ENCODE measurements at places on chromosomes 13 and 19. TPM values are rescaled to one million over a fixed set of nuclear protein-coding genes. Genes with fewer than 3 reads are reported as not detected.

DNA sequence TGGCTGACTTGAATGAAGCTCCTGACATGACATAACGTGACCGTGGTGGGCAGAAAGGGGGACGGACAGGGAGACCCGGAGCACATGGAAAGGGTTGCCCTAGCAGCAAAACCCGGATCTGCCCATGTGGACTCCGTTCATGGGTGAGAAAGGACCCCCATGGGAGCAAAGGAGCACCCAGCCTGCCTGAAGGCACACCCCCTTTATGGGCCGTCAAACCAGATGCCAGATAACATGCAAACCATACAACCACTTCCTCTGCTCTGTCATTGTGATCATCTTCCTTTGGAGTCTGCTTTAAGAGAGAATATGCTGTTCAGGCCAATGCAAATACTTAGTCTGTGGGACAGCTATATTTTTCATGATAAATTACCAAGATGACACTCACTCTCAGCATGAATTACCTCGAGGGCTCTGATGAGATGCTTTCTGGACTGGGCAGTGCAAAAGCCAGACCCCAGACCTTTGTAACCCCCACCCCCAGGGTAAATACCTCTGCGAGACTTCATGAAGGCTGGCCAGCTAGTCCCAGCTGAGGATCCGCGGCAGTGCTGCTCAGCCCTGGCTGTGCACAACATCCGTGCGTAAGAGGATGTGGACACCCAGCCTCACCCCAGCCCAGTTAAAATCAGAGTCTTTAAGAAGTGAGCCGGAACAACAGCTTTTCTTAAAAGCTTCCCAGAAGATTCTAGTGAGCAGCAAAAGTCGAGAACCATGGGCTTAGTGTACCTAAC is 126.6 kb downstream of the USP12 start:
- no peak for DNase-seq

GRCh38 chr13:30726192-30726591 is 9.2 kb upstream of the ALOX5AP start:
- DNase-seq: no peak

DNA sequence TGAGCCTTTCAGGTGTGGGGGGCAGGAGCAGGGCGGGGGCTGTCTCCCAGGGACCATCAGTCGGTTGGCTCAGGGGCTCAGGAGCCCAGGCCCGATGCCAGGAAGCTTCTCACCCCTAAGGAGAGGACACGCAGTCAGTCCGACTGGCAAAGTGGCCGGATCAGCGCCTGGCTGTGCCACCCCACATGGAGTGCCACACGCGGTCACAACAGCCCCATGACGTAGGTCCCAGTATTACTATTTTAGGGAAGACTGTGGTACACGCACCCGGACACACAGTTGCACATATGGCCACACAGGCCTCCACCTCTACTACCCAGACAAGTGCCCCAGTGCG is 29.3 kb upstream of the GRTP1 start:
- DNase-seq: no peak

DNA sequence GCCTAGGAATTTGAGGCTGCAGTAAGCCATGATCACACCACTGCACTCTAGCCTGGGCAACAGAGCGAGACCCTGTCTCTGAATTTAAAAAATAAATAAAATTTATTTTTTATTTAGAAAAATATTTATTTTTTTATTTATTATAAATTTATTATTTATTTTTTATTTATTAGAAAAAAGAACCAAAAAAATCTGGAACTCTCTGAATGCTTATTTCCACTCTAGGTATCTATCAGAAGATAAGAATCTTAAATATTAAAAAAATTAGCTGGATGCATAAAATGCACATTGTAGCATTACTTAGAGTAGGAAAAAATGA is 82.8 kb downstream of the CDADC1 start:
- no peak for DNase-seq

ZNF177 gene
- total RNA-seq: 5.2 TPM

GRCh38 chr19:45407091-45407375 is 589 bp downstream of the POLR1G start:
- DNase-seq: no peak

PDE4C gene
- 3.9 TPM for total RNA-seq

NANOS3 gene
- not detected for total RNA-seq

DNA sequence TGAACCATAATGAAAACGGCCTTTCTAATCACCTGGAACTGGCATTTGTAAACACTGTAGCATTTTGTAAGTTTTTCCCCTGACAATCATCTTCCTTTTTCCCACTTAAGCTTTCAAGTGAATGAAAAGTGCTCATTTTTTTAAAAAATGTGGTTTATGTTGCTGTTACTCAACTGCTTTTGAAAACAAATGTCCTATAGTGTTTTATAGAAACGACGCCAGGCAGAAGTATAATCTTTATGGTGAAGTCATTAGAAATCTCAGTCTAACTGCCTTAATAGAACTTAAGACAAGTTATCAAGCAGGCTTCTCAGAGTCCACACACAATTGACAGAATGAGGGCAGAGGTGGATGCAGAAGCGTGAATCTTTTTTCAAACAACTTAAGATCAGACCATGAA is 442.3 kb downstream of the KLF12 start:
- DNase-seq: no peak

- DNase-seq: peak; percentile 22
These were observed 39.9 kb downstream of the DOCK9 start for GRCh38 chr13:98937911-98938381.

VWA8 gene
- total RNA-seq: 17.8 TPM

DNA sequence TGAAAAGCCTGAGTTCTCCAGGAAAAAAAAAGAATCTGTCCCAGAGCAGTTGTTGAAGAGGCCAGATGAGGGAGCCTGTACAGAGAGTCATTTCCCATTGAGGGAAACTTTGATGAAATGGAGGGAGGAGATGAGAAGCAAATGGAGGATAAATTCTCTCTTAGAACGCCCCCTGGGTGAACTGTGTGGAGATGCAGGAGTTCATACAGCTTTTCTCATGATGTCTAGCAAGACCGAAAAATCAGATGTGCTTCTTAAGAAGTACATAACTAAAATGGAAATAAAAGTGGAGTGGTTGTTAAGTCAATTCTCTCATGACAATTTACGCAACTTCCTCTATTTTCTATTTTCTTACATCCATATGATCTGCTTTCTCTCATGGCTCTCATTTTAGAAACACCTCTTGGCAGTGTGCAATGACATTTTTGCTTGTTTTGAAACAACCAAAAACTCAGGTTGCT is 1263.1 kb downstream of the PCDH9 start:
- DNase-seq: no peak

DNA sequence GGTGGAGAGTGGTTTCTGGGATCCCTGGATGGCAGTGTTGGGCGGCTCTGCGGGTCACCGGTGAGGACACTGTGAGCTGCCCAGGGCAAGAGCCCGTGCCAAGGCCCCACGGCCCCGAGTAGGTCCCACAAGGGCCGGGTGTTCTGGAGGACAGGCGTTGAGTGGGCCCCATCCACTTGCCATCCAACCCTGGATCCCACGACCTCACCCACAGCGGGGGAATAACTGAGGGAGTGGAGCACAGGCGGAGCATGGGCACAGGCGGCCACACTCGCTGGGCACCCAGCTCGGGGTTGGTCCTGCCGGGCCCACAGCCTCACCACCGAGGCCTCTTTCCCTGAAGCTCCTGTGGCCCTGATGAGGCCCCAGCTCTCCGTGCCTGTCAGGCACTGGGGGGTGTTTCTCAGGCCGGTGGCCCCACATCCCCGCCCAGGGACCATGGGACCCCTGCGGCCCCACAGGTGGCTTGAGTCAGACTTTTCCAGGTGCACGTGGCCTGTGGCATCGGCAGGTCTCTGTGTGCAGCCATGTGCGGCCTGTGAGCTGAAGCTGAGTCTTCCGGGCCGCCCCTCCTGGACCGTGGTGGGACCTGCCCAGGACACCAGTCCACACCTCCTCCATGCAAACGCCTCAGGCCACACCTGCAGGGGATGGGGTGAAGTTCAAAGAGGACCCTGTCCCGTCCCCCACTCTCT is 16.6 kb downstream of the TMEM255B start:
- peak; percentile 55 for DNase-seq

EHD2 gene
- 75.8 TPM for total RNA-seq

DNA sequence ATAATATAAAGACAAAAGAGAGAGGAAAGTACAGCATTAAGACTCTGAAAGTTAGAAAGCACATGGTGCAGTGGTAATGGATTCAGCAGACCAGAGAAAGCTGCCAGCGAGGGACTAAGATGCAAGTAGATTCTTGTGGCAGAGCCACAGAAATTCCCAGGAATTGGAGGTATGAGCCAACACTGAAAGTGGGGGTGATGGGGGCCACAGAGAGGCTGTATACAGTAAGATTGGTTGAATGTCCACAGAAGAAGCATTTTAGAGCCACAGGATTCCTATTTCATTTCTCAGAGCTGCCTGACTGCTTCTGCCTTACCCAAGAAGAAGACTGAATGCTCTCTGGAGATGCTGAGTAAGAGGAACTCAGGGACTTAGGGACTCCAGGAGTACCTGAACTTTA is 295.0 kb downstream of the LMO7 start:
- no peak for DNase-seq

DNA sequence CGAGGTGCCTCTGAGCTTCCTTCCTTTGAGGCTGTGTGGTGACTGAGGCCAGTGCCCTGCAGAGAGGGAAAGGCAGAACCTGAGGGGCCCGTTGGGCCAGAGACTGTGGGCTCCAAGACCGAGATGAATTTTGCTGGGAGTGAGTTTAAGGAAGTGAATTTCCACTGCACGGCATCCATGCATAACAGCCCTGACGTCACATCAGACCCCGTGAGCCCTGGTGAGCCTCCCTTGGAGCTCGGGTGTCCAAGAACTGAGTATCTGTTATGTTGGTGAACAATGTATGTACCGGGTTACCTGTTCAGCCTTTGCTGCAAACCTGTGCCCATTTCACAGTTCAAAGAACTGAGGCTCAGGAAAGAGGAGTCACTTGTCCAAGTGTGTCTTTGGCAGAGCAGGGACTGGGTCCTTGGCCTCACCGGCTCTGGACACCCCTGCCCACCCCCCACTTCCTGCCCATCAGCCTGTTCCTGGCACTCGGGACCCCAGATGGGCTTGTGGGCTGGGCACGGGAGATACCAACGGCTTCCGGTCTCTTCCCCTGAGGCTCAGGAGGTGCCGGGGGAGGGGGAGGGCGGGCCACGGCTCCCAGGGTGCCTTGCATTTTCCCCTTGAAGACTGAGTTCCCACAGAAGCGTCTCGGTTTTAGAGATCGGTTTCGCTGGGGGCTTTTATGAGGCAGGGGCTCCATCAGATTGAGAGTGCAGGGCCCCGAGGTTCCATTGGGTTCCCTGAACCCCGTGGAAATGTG is 33.7 kb downstream of the NFILZ start:
- DNase-seq: no peak

DNA sequence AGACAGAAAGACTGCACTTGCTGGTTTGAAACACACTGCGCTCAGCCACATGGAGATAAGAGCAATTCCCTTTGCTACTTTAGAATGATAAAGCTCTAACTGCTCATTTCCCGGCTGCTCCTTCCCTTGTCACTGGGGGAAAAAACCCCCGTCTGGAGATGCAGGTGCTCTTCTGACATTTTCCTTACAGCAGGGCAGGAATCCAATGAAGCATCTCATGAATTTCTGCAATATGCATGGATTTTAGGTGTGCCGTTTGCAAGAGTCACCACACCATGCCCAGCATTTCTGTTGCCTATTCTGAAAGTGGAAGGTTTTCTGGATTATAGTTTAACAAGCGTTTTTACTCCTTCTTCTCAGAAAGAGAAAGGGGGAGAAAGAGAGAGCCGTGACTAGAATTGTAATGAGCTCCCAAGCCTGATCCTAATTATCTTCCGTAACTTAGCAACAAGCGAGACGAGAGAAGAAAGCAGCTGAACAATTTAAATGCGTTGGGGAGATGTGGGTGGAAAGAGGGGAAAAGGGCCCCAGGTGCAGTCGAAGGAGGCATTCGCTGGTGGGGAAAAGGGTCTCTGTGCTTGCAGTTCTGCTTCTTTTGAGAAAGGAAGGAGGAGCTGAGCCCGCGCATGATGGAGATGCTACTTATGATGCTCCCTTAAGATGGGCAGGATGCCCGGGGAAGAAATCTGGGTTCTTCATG is 76.6 kb upstream of the SPATA13 start:
- no peak for DNase-seq

GRCh38 chr19:51592521-51592920 is 21.4 kb downstream of the ZNF175 start:
- DNase-seq: no peak

CRX gene
- not detected for total RNA-seq

RASAL3 gene
- total RNA-seq: 79.1 TPM

DNA sequence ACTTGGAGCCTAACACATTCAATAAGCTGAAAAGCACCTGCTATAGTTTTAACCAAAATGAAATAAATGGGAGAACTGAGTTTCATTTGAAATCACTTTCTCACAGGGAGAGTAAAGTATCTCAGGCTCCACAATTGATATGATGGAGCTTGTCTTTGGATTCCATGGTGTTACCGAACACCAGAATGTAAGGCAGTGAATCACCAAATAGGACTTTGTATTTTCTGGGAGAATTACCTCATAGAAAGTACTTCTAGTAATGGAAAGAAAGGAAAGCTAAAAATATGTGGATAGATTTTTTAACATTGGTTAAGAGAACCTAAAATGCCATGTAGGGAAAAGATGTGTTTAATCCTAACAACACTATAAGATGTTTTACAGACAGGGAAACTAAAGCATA is 123.6 kb downstream of the NALCN start:
- no peak for DNase-seq

IGFL3 gene
- total RNA-seq: not detected

ZNF681 gene
- total RNA-seq: 3.7 TPM

LGI4 gene
- 0.70 TPM for total RNA-seq

LRRC8E gene
- total RNA-seq: not detected

DNA sequence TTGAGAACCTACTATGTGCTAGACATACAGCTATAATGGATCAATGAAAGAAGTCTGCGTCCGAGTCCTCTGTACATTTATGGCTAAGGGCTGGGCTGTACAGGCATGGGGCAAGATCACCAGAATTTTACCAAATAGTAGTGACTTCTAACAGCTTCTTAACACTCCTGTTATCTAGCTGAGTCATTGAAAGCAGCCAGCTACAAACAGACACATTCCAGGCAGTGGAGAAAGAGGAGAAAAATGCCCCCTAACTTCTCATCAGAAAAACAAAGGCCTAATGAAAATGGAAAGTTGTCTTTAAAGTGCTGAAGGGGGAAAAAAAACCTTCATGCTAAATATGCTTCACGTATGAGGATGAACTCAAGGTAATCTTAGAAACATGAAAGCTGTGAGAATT is 14.3 kb upstream of the ZNF667 start:
- no peak for DNase-seq

DNA sequence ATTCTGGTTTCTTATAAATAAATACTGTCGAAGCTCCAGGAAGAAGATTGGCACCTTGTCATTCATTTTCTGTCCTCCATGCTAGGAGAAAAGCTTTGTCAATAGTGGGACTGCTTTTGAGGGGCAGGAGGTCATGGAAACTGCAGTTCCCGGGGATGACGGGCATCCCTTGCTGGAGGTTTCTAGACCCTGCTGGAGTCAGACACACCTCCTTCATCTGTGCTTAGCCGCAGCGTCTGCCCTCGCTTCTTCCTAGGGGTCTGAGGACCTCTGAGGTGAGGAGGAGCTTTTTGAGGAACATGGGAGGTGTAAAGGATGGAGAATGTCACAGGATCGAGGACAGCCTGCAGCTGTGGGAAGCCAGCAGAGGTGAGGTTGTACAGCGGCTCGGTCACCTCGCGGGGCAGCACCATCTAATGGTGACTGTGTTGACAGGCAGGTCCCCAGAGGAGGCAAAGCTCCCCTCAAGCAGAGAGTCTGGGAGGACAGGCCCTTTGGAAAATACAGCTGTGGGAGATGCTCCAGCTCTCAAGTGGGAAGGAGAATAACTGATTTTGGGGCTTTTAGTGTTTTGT is 172.7 kb upstream of the RNF113B start:
- DNase-seq: no peak

RASGRP4 gene
- total RNA-seq: 59.9 TPM

- no peak for DNase-seq
These were observed 154.8 kb downstream of the TBC1D4 start for GRCh38 chr13:75327135-75327510.

ZNF846 gene
- total RNA-seq: 19.8 TPM

Measured in spleen (tissue), 13 donors.